Omental fat pad (tissue), 4 donors: ENCODE measurements at places on chromosomes 3 and 15. TPM values are rescaled to one million over a fixed set of nuclear protein-coding genes. Genes with fewer than 3 reads are reported as not detected.

DNA sequence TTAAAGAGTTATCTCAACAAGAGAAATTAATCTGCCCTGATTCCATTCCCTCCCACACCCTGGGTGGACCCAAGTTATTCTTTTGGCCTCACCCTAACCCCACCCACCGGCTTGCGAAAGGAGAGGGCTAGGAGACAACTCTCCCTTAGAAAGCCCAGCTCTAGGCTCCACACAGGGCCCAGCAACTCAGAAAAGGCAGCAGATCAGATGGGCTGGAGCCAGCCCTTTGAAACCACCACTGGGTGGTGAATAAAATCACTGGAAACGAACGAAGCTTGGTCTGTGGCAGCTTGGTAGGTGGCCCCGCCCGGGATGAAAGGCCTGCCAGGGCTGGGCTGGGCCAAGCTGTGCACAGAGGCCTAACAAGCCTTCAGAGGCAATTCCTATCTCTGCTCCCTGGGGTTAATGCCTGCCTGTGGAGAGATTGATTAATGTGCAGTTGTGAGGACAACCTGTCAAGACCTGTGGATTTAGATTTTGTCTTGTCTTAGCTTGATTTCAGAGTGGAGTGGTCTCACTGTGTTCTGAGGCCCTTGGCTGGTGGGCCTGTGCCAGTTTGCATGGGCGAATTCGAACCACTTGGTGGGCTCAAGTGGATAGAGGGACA is 38.8 kb downstream of the BHLHE40 start:
- no peak for DNase-seq

- DNase-seq: no peak
These were observed 25.2 kb downstream of the NIPA1 start for GRCh38 chr15:22811640-22812039.

GRCh38 chr15:29134641-29135308 is 134.8 kb downstream of the NSMCE3 start:
- no peak for DNase-seq

- DNase-seq: no peak
These were observed 960 bp downstream of the MFN1 start for GRCh38 chr3:179348325-179349013.

- no peak for DNase-seq
These were observed 17.6 kb downstream of the FAM107A start for GRCh38 chr3:58559586-58559985.

HHLA2 gene
- total RNA-seq: not detected

CHMP2B gene
- total RNA-seq: 31.6 TPM

TCF12 gene
- total RNA-seq: 126 TPM

ZDHHC23 gene
- 4.8 TPM for total RNA-seq

IQCF5 gene
- total RNA-seq: not detected
